Foreskin keratinocyte (primary cell): ENCODE measurements at places on chromosomes 7 and 10.

DNA sequence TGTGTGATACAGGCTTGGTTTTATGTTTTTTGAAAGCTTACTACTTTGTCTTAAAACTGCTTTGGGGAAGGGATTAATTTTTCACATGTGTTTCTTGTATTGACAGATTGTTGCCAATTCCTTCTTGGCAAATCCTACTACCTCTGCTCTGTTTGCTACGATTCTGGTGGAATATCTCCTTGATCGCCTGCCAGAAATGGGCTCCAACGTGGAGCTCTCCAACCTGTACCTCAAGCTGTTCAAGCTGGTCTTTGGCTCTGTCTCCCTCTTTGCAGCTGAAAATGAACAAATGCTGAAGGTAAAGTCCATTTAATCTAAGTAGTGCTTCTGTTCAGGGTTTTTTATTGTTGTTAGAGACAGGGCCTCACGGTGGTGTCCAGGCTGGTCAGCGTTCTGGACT lies 33.6 kb downstream of the TRRAP start:
- no peak for DNase-seq

GRCh38 chr10:35872671-35873070 lies 230.6 kb upstream of the FZD8 start:
- no peak for DNase-seq

DNA sequence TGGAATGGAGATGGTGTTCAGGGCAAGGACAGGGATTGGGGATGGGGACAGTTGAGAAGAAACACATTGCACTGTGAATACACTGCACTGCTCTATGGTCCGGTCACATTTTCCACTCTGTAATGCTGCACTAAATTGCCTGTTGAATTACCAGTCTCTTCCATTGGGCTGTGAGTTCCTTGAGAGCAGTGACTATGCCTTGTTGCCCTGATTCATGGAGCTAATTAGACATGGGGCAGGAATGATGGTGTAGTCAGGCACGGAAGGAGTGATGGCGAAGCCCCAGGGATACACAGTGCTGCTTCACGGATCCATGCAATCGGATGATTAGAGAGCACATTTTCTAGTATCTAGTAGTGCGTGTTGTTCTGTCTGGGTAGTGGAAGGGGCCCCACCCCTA lies 25.4 kb upstream of the GPAM start:
- no peak for DNase-seq

DNA sequence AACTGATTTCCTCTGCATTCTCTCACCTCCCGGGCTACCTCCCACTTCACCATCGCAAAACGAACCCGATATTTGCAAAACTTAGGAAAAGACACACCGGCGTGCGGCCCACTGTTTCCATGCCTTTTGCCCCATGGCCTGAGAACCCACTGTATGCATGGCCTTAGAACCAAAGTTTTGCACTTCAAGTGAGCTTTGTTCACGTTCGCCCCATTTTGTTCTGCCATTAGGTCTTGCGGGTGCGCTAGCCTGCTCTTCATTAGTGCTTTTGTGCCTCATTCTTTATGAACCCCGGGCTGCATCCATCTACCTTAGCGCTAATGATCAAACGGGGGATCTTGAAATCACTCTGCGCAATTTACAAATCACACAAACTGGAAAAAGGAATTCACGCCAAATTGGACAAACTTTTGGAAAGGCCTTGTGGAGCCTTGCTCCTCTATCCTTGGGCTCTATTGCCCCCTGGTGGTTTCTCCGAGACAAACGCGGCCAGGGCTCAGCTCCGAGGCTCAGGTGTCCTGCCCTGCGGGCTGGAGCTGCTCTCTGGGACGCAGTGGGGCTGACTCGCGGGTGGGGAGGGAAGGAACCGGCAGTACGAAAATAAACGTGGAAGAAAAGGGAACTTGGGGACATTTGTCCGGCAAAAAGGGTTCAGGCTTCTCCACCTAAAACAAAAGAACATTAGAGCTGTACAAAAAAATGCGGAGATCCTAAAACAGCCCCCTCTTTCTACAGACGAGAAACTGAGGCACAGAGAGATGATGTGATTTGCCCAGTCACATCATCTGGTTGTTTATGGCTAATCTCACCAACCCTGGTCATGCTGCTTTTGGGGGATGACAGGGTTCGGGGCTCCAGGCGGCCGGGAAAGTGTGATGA lies 300.4 kb upstream of the NFE2L3 start:
- peak; percentile 40 for DNase-seq

- DNase-seq: peak; percentile 49
Measured at GRCh38 chr10:31635415-31636065, 293.1 kb downstream of the ARHGAP12 start.

- DNase-seq: no peak
Measured at GRCh38 chr10:1050554-1050953, 1.6 kb upstream of the IDI1 start.

DNA sequence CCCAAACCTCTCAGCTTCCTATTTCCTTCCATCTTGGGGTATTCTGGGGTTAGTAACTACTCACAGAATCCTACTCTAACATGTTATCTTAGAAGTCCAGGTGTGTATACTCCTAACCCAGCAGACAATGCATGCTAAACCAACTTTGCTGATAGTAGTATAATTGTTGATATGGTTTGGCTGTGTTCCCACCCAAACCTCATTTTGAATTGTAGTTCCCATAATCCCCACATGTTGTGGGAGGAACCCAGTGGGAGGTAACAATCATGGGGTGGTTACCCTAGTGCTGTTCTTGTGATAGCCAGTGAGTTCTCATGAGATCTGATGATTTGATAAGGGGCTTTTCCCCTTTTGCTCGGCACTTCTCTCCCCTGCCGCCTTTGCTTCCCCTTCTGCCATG lies 135.1 kb downstream of the CHRM2 start:
- DNase-seq: no peak

DNA sequence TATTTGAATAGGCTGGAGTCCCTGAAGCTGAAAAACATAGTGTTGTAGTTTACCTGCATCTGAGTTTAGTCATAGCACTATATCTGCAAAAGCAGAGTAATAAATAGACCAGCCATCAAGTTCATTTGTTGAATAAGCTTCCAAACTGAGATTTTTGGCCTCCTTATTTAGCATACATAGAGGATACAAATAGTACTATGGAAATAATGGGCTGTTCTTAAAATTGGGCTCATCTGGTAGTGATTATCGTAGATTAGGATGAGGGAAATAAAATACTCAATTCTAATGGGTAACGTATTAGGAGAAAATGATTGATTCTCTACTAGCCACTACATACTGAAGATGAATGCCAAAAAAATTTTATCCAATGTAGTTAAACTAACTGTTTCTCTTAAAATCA lies 41.4 kb upstream of the TMEM196 start:
- DNase-seq: no peak

DNA sequence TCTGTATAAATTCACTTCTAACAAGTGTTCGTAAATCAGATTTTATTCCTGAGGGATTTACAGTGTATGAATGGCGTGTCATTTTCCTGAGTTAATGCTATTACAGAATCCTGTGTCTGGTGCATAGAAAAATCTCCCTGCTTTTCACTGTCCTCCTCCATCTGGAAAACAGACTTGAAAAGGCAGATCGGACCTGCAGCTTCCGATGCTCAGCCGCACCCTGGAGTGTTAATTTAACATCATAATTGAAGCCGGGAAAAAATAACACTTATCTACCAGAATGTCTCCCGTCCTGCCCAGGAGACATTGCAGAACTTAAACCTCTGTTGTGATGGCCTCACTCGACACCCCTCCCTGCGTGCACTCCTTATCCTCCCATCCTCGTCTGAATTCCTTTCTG lies 442.1 kb upstream of the FOXK1 start:
- no peak for DNase-seq

DNA sequence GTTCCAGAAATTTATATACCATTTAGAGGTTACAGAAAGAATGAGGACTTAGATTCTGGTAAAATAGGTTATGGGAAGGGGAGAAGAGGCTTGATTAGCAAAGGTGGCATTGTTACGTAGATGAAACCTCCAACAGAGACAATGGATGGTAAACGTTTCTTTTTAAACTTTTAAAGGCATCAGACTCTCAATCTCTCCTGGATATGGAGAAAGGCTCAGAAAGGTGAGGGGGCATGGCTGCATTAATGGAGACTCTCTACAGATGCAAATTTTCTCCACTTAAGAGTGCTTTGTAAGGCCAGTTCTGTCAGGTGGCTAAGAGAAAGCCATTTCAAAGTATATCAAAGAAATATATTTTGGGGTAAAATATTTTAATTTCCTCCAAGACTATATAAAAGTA lies 240.9 kb upstream of the PTER start:
- DNase-seq: no peak

GRCh38 chr10:75038335-75038734 lies 73.1 kb upstream of the SAMD8 start:
- DNase-seq: no peak

- no peak for DNase-seq
Measured at GRCh38 chr7:53596230-53596629, 560.8 kb downstream of the POM121L12 start.

- no peak for DNase-seq
Measured at GRCh38 chr7:45647967-45648670, 74.0 kb downstream of the ADCY1 start.

DNA sequence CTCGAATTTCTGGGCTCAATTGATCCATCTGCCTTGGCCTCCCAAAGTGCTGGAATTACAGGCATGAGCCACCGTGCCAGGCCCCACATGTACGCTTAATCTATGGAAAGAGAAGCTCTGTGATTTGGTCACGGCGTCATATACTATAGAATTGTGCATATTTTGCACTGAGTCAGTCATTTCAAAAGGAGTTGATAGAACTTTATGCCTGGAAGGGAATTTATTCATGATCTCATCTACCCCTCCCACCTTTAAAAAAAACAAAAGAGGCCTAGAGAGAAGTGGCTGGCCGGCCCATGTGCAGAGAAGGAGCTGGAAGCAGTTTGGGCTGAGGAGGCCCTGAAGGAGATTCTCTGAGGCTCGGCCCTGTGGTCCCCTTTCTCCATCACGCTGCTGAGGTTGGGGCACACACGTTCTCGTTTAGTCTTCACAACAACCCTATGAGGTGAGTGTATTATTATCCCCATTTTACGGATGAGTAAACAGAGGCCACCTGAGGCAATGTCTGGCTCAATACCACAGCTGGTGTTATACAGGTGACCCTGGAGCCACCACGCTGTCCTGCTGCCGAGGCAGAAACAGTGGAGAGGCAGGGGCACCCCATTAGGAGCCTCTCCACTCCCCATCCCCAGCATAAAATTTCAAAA lies 47.2 kb upstream of the ZRANB1 start:
- peak; percentile 66 for DNase-seq

DNA sequence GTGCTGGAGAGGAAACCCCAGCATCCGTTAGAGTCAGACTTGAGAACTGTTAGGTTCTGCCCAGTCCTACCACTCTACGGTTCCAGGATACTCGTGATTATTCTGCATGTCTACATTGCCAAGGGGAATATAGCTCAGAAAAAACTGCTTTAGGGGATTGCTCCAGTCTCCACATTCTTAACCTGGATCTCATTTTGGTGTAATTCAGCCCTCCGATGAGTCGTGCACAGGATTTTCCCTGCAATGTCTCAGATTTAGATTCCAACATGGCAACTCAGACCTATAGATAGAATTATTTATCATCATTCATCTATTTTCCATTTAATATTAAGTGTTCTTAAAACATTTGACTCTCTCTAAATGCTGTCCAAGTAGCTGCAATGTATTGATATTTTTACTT lies 121.1 kb upstream of the ZEB1 start:
- DNase-seq: peak; percentile 25

- no peak for DNase-seq
Measured at GRCh38 chr10:8352171-8353075, 297.9 kb downstream of the GATA3 start.

- DNase-seq: no peak
Measured at GRCh38 chr10:974038-974784, 14.0 kb upstream of the GTPBP4 start.

- no peak for DNase-seq
Measured at GRCh38 chr7:104825099-104825498, 188.9 kb upstream of the KMT2E start.

DNA sequence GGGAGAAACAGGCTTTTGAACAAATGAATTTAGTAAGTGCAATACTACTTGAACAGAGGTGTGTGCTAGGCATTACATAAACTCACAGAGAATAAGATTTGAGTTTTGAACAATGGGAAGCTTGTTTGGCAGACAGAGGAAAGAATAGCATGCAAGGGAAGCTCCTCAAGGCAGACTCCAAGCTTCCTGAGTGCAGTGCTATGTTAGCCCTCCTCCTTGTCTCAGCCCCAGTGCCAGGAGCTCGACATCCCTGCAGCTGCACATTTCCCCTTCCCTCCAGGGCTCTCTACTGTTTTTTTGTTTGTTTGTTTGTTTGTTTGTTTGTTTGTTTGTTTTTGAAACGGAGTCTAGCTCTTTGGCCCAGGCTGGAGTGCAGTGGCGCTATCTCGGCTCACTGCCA lies 237.5 kb downstream of the IPMK start:
- DNase-seq: no peak

GRCh38 chr7:72435925-72436480 lies 23.9 kb upstream of the CALN1 start:
- no peak for DNase-seq

DNA sequence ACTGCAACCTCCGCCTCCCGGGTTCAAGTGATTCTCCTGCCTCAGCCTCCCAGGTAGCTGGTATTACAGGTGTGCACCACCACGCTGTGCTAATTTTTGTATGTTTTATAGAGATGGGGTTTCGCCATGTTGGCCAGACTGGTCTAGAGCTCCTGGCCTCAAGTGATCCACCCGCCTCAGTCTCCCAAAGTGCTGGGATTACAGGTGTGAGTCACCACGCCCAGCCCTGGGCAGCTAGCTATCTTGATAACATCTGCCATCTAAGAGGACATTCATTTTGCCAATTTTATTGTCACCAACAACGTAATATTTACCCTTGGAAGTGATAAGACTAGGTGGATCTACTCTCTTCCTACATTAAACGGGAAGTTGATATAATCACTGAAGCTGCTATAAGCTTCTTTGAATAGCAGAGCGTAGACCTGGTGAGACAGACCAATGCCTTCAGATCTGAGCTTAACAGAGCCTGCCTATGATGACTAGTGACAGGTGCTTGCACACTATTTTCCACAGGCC lies 39.7 kb upstream of the SLC35B4 start:
- no peak for DNase-seq

GRCh38 chr7:99429756-99430155 lies 8.8 kb downstream of the PTCD1 start:
- no peak for DNase-seq

DNA sequence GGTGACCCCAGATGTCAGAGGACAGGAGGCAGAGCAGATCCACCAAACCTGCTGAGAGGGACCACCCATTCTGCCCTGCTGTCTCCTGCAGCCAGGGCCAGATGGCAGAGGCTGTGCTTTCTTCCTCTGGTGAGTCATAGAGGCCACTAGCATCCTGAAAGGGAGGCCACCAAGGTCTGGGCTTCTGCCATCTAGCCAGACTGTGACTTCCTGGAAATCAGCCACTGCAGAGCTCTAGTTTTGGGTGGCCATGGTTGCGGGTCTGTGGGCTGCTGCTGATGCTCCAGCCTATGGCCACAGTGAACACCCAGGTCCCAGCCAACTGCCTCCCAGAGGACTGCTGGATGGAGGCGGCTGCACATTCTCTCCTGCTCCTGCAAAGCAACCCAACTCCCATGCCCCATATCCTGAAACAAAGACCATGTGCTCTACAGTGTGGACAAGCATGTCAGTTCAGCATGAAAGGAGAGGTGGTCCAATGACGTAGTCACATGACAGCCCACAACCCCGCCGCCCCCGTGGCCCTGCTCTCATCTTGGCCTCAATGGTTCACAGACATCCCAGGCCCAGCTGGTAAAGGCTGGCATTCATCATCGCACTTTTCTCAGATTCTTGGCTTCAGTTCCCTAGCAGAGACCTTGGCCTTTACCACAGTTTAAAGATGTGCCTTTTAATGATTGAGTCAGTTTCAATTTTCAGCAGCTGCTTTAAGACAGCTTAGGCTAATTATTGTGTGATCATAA lies 73.9 kb upstream of the CXCL12 start:
- no peak for DNase-seq

GRCh38 chr7:140059273-140060242 lies 3.2 kb downstream of the PARP12 start:
- DNase-seq: peak; percentile 89
